ENCODE measurements at places on chromosomes 16 and 17.
A peak's percentile ranks its signal among the peaks of the same experiment; 100 is the strongest.

DNA sequence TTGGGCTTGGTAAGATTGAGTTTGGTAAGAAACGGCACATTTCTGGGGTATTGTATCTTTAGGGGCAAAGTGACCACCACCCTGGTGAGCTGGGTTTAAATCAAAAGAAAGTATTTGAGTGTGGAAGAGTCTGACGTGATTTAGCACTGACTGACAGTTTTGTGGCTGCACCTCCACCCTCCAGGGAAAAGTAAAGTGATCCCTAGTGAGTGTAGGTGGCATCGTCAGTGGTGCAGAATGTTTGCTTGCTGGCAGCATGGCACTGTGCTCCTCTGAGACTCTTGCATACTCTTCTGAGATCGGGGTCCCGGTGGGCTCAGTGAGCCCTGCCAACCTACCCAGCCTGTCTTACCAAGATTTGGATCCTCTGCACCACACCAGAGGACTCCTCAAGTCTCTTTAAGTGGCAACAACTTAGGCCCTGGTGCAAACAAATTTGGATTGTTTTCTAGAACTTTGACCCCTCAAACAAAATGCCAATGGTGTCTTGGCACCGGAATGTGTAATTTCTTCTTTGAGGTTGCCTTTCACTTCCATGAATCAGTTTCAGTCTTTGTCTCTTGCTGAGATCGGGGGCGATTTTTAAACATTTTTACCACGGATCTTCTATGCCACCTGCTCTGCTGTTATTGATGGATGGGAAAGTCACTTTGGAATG lies 2.8 kb downstream of the PRKCB start:
- no peak for DNase-seq

GRCh38 chr17:69144331-69145255 lies 2.9 kb upstream of the ABCA6 start:
- DNase-seq: no peak

GRCh38 chr16:82884320-82884898 lies 257.6 kb downstream of the CDH13 start:
- DNase-seq: no peak

DNA sequence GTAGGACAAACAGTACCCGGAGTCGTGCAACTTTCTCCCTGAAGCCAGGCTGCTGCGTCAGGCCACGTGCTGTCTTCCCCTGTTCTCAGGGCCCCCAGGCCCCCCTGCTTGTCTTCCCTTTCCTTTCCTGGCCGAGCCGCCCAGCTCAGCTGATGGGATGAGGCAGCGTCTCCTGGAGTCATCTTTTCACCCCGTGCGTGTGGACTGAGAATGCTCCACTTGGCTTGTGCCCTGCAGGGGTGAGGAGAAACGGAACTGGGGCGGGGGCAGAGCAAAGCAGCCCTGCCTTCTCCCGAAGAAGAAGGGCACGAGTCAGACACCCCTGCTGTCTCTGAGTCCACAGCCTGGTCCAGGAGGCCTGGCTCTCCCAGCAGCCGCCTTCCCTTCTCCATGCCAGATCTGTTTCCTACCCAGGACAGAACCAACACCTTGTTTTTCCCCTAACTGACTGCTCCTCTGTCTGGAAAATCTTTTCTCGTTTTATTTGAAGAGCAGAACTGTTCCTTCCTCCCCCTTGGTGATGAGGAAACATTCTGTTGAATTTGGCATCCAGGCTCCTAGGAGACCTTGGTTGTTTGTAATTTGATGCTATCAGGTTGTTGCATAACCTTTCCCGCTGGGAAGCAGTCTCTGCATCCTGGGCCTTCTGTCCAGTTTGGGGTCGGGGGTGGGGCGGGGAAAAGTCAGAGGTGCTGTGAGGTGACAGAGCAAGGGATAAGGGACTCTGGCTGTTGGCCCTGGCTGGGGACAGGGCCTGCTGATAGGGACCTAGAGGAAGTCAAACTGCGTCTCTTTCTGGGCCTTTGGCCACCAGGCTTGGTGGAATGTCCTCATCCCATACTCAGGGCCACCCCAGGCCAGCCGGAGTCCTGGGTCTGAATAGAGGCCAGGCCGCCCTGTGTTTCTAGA lies 78.8 kb downstream of the WIPI1 start:
- DNase-seq: no peak

- DNase-seq: no peak
Observed at GRCh38 chr16:66578651-66579531, at the start of gene CMTM2. Gene CMTM2, plus strand, starts transcription at chr16:66579463. Its CDS starts 145 bp downstream, at chr16:66579608.

DNA sequence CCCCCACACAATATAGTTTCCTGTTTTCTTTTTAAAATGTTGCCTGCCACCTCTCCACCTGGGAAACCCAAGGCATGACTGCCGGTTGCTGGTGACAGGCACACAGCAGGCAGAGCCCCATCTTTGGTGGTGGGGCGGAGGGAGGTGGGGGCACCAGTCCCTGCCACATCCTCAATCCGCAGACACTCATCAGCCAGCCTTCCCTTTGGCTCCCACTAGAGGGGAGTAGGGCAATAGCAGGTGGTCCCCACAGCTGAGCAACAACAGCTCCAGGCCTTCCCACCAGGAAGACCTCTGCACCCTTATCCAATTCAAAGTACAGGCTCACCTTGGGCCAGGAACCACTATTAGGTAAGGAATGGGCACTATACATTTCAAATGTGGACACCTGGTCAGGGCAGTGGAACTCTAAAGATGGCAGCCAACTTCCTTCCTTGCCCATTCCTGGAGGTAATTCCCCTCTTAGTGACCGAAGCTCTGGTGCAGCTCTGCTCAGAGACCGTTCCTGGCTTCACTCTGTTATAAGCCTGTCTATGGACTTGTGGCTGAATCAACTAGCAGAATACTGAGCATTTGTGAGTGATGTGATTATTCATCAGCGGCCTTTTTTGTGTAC lies 13.9 kb downstream of the RECQL5 start:
- no peak for DNase-seq

GRCh38 chr16:28317040-28317880 lies 24.9 kb downstream of the SBK1 start:
- peak; percentile 60 for DNase-seq

DNA sequence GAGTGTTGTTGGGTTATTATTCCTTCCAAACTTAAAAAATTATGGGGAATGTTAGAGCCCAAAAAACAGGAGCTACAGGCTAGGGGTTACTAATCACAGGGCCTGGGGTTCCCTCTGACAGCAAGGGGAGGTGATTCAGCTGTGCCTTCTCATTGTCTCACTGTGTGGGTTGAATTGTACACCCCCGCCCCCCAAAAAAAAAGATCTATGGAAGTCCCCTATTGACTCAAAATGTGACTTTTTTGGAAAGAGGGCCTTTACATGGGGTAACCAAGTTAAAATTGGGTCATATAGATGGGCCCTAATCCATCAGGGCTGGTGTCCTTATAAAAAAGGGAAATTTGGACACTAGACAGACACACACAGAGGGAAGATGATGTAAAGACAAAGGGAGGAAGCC lies 190.2 kb downstream of the SOX9 start:
- DNase-seq: no peak

DNA sequence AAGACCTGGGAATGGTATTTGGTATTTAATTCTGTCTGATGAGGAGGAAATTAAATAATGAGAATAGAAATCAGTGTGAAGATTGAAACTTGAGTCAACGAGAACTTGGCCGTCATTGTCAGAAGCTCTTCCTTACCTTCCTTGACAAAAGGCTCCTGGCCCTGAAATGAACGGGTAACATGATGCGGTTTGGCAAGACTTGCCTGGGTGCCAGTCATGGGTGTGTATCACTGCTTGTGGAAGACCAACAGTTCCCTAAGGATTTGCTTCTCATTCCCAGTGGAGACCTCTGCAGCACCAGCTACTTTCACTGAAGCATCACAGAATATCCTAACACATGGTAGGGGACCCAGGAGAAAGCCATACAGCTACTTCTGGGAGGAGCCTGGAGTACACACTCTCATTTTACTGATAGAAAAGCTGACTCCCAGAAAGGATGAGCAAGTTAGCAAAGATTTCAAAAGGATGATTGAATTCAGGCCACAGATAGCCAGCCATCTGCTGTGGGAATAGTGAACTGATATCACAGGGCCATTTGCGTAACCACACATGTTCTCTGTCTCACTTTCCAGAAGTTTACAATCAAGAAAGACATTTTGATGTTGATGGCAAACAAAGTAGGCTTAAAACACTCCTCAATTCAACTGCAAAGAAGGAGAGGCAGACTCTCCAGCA lies 258.1 kb upstream of the SALL1 start:
- DNase-seq: no peak

GRCh38 chr17:27531469-27531961 lies 75.3 kb downstream of the KSR1 start:
- no peak for DNase-seq

GRCh38 chr16:56558024-56558747 lies 6.7 kb upstream of the MT4 start:
- DNase-seq: no peak

GRCh38 chr16:61324044-61324443 lies 712.2 kb downstream of the CDH8 start:
- DNase-seq: no peak

DNA sequence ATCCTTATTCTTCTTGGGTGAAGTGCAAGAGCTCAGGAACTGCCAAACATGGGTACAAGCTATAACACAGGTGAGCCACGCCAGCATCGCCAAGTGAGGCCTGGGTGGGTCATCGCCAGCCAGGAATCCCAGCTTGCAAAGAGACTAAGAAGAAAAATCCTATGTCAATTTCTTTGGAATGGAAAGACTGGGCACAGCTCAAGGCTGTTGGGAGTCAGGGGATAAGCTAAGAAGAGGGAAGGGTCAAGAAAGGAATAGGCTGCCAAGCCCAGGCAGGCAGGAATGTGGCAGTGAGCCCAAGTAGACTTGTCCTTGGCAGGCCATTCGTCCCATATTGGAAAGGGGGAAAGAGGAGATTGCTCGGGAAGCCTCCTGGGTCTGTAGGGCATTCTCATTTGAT lies 191.4 kb upstream of the CDH5 start:
- DNase-seq: no peak

GRCh38 chr17:82173351-82174041 lies 39.1 kb downstream of the CCDC57 start:
- no peak for DNase-seq

DNA sequence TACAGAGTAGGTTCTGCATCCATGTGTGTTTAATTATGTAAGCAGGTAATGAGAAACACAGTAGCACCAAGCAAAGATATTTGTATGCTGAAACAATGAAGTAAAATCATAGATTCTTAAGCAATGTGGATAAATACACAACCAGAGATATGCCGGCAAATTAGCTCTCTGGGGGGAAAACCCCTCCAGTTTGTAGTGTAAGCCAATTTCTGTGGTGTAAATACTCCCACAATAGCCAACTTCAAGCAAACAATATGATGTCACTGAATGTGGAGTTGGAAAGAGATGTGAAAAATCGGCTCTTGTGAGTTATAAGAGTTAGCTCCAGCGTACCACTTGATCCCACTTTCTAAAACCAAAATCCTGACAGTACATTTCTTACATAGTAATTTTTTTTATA lies 3.9 kb upstream of the KRT38 start:
- no peak for DNase-seq

- DNase-seq: no peak
Observed at GRCh38 chr16:29747947-29748759, 2.4 kb upstream of the C16orf54 start.

DNA sequence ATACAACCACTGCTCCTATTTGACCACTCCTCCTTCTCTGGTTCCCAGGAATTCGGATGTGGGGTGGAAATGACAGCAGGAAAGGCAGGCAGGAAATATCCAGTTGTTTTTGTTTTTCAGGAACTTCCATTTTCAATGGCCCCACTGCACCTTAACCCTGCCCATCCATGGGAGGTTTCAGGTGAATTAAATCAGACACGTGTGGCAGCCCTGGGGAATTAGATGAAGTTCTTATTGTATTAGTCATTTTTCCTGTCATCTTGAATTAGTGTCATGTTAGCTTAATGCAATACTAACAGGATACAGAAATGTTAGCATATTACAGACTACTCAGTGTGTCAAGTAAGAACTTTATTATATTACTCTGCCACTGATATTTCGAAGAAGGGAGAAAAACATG lies 146.4 kb downstream of the CHD9NB start:
- DNase-seq: no peak

DNA sequence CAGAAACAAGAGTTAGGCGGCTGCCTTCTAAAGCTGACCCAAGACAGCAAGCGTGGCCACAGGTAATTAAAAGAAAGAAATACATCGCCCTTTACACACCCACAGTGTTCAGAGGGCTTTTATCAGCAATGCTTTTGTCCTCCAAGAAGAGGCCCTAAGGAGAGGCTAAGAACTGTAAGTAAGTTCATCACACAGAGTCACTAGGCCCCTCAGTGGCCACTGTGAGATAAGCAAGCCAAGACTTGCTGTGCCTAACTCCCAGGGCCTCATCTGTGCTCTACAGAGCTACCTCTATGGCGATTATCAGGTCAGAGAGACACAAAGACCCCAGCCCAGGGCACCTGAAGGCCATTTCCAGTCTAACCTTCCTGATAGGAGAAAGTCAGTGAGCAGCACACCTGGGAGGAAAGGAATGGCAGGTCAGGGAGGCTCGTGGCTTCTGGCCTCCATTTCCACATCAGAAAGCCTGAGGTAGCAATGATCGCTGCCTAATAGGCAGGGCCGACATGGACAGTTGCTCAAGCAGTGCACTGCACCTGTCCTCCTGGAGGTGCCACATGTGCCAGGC lies 545.2 kb upstream of the CDH11 start:
- no peak for DNase-seq

DNA sequence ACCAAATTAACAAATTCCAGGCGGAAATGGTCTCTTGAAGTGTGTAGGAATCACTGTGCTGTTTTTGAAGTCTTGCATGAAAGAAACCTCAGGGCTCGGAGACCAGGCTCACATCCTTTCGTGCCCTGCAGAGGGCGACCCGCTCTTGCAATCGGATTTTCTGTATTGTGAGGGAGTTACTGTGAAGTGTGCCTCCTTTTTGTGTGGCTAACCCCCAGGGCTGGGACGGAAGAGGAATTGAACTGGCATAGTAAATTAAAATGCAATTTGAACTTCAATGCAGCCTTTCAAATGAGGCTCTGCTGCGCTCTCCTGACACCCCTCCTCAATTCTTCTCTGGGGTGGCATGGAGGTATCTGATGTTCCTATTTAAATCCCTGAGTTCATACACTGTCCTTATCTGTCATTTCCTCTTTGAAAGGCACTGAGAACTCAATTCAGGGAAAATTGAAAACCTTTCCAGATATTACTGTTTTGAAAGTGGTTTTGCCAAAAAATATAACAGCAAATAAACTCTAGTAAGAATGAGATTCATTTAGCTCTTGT lies 51.5 kb upstream of the MGAT5B start:
- DNase-seq: peak; percentile 35

- no peak for DNase-seq
Observed at GRCh38 chr16:53737552-53737951, 33.6 kb downstream of the FTO start.

Measured in stimulated activated CD8-positive, alpha-beta memory T cell treated with anti-CD3 and anti-CD28 coated beads, Interleukin-12 subunit alpha, Interleukin-12 subunit beta, amount 100 ng/mL, for 1 hour (primary cell).